ENCODE measurements at places on chromosomes 13 and 19.

GRCh38 chr19:3550947-3551791, 6.2 kb downstream of the MFSD12 start:
- no peak for DNase-seq

DNA sequence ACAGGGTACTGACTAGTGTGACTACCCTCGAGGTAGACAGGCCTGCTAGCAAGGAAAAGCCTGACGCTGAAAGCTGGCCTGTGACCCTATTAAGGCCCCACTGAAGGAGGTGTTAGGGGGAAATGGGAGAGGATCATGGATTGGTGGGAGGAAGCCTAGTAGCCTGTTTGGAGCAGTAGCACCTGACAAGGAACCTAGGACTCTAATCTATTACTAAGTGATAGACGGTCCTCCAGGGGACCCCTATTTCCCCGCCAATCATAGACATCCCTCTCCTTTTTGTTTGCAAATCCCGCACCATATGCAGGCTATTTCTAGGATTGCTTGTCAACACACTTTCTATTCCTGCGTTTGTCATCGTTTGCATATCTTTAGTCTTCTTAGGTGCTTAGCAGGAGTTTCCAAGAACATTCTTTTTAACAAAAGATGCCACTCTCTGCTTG, 1338.8 kb upstream of the MIR17HG start:
- DNase-seq, result no peak

DNA sequence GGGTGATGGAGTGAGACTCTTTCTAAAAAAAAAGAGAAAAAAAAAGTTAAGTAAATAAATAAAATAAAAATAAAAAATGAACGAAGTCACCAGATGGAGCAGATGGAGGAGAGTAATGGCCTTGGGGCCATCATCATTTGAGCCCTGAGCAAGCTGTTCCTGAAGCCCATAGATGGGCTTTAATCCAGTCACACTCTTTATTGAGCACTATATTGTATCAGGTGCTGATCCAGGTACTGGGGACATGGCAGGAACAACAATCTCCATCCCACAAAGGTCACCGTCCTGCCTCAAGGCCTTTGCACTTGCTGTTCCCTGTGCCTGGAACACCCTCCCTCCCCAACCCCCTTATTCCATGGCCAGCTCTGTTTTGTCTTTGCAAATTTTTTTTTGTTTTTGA, 3.9 kb upstream of the ADAMTS10 start:
- DNase-seq, result no peak

GRCh38 chr19:41535029-41535622, 40.8 kb upstream of the CEACAM21 start:
- no peak for DNase-seq

- no peak for DNase-seq
These were observed 2.9 kb downstream of the C3 start for GRCh38 chr19:6717441-6717971.

- DNase-seq, result no peak
These were observed 10.5 kb downstream of the C13orf46 start for GRCh38 chr13:113963376-113963775.

GRCh38 chr13:97413694-97414093, 20.3 kb upstream of the RAP2A start:
- DNase-seq, result no peak

DNA sequence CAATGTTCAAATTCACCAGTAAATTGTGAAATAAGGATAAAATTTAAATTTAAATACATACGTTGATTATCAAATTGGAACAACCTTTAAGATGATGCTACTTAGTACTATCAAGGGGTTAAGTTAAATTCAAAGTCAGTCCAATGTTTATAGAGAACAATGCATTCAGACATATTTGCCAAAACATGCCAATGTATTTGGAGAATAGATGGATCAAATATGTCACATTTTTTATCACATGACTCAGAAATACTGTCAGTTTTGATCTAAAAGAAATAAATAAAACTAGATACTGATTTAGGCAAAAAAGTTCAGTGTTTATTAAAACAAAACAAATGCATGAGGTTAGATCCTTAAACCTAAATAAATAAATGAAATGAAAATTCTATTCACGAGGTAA, 281.2 kb downstream of the SLITRK5 start:
- no peak for DNase-seq

DNA sequence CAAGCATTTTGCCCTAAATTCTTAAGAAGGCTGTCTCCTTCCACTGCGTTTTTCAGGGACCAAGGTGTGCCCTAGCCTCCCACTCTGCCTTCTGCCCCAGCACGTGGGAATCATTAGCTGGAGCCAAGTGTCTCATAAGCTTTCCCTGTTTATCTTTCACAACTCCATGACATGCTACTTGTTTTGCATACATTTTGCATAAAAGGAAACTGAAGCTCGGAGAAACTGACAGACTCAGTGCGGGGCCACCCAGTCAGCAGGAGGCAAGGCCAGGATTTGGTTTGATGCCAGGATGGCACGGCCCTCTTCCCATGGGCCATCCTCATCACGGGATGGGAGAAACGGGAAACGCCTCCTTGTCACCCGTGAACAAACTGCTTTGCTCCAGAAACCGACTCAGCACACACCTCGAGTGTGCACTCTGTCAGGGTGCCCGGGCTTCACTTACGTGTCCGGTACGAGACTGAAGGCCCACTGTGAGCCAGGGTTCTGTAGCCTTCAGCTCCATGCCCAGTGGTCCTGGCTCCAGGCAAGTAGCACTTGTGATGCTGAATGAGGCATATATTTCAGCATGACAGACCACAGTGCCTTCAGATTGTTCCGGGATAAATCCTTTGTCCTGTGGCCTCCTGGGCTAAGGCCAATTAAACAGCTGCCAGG, 9.6 kb downstream of the CEBPA start:
- DNase-seq, result no peak

DNA sequence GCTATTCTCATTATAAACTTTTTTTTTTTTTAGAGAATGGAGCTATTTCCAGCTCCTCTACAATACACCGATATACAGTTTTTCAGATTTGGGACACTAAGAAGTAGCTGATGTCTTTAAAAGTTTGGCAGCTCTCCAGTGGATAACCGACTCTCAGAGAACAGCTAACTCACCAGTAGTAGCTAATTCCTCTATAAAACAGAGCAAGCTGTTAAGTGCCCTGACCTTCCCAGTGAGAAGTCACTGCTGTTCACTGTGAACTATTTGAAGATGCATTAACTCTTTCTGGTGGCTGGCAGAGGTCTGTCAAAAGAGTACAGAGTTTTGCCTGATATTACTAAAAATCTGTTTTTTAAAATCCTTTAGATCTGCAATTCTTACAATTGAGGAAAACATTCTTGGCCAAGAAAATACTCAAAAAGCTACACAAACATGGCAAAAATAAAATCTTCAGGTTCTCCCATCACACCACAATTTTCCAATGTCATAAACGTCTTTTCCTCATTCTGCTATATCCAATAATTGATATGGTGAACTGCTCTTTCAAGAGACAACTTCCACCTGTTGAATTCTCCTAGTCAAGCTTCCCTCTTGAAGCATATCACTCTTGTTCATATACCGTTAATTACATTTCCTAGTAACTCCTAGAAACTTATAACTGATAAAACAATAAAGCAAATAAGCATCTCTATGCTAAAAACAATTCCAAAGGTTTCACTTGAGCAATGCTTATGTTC, 44.2 kb downstream of the TBC1D4 start:
- DNase-seq, result no peak

DNA sequence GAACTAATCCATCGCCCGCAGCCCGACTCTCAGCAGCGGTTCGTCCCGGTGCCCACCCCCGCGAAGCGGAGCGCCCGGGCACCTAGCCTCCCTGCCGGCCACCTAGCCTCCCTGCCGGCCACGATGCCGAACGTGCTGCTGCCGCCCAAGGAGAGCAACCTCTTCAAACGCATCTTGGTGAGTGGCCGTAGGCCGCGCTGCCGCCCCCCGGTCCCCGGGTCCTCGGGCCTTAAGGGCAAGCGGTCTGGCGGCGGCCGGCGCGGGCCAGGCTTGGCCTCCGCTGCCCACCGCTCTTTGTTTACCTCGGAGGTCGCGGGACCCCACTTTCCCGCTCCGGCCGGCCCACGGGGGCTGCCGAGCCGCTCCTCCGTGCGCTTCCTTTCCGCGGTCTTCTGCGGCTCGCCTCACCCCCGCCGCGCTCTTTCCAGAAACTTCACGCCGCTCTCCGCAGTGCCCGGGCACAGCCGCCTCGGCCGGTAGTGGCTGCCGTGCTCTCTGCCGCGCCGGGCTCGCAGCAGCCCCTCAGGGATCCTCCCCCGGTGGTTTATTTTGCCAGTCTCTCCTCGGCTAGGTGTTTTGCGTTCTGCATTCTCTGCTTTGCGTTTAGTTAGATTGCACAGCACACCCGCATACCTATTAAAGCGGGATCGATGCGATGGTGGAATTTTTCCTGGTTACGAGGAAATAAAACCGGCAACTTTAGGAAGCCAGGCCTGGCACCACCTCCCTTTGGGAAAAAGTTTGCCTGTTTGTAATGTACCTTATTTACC, 524 bp downstream of the NAA16 start:
- peak; percentile 25 for DNase-seq

GRCh38 chr13:100537486-100537885, 51.1 kb downstream of the GGACT start:
- no peak for DNase-seq

GRCh38 chr13:33545492-33545891, 259.9 kb upstream of the STARD13 start:
- no peak for DNase-seq

DNA sequence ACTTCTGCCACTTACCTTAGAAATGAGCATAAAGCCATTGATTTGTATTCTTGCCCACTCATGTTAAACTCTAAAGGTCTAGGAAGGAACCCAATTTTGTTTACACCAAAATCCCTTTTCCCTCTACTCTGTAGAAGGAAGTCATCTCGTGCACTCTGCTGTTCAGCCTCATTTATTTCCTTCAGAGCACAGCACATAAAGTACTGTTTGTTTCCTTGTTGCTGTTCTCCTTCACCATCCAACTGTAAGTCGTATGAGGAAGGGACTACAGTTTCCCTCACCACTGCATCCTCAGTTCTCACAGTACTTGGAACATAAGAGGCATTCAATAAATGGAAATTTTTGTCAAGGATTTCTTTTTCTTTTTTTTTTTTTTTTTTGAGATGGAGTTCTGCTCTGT, 24.6 kb downstream of the CDADC1 start:
- DNase-seq, result no peak

DNA sequence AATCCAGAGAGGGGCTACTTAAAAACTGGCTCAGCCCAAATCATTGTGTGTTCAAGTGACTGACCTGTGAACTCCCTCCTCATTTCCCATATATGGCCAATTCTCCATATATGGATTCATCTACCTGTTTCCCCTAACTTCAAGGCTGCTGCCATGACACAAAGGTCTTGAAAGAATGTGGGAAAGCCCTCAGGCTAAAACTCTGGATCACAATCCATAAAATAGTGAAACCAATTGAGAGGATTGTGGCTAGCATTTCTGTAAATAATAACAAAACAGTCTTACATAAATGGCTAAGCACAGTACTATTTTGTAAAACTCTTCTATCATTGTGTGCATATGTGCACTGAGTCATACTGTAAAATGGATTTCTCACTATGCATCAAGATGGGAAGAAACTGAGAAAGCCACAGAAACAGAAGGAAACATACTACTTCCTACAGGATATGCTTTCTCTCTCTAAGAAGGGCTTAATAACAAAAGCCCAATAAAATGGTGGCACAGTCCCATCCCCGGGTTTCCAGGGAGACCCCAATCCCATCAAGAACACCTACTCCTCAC, 80.5 kb downstream of the FOXO1 start:
- no peak for DNase-seq

DNA sequence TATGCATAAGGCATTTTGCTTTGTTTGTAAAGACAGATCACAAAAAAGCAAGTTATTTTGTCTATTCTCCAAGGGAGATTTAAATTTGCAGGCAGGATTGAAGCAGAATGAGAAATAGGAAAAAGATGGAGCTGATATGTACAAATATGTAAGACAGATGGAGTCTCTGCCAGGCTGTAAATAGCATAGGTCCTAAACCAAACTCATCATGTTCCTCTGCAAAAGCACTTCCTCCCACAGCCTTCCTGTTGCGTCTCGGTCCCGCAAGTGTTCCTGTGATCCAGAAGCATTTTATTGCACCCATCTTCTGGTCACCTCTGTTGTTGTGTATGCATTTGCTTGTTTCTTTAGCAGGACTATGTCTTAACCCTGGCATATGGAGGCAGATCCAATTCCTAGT, 95.7 kb upstream of the CLDN10 start:
- no peak for DNase-seq

GRCh38 chr19:57527136-57527881, at the start of gene ZNF549:
Gene ZNF549, plus strand, starts transcription at chr19:57527356. Its CDS starts 218 bp downstream, at chr19:57527574.
- peak; percentile 76 for DNase-seq

DNA sequence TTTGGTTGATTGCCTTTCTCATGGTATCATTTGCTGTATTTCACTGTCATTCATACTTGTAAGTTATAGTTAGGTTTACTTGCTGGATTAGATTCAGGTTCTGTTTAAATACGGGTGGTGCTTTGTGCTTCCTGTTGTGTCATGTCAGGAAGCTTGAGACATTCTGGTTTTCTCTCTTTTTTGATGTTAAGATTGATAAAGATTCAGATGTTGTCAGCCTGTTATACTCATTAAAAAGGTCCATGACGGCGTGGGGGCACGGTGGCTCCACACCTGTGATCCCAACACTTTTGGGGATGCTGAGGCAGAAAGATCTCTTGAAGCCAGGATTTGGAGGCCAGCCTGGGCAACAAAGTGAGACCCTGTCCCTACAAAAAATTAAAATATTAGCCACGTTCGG, 45.7 kb downstream of the NAA16 start:
- no peak for DNase-seq

GRCh38 chr13:74633734-74634133, 499.5 kb upstream of the KLF12 start:
- DNase-seq, result no peak

DNA sequence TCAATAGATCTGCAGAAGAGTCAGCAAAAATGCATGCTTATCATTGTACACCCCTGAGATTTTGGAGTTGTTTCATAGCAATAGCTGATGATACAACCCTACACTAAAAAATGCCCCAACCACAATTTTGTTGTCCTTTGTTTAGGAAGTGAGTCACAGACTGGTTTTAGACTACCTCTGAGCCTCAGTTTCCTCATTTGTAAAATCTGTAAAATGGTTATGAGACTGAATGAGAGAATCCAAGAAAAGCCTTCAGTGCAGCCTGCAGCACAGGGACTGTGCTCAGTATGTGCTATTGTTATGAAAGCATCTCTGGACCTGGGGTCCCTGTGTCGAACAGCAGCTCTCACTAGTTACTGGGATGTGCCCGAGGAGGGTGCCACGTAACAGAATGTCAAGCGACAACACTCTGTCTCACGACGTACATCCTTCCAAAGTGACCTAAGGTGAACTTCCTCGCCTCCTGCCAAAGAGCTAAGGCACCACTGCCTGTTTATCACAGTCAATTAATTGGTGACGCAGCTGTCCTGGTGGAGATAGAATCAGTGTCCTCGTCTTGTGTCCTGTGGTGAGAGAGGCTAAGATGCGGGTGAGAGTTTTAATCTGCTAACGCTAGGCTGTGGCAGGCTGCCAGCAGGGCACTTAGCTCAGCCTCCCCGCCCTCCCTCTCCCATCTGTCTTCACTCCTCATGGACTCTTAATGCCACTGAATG, 18.1 kb downstream of the DHRS12 start:
- no peak for DNase-seq

- no peak for DNase-seq
These were observed 11.6 kb downstream of the NFILZ start for GRCh38 chr19:8641908-8642547.

- no peak for DNase-seq
These were observed 11.0 kb downstream of the ZSWIM9 start for GRCh38 chr19:48181505-48181904.
